ENCODE measurements at places on chromosomes 16 and 17. TPM values are rescaled to one million over a fixed set of nuclear protein-coding genes. Genes with fewer than 3 reads are reported as not detected.

SARM1 gene
- total RNA-seq, result 13.9 TPM

DNA sequence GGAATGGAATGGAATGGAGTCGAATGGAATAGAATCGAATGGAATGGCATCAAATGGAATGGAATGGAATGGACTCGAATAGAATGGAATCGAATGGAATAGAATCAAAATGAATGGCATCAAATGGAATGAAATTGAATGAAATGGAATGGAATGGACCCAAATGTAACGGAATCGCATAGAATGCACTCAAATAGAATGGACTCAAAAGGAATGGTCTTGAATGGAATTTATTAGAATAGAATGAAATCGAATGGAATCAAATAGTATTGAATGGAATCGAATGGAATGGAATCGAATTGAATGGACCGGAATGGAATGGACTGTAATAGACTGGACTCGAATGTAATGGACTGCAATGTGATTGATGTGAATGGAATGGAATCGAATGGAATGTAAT is 501.4 kb upstream of the WSB1 start:
- no peak for DNase-seq

GRCh38 chr17:14427900-14428647 is 127.2 kb downstream of the HS3ST3B1 start:
- DNase-seq, result no peak

GRCh38 chr17:2815781-2816185 is 19.5 kb downstream of the RAP1GAP2 start:
- no peak for DNase-seq

- no peak for DNase-seq
Observed at GRCh38 chr17:36942019-36942599, 4.8 kb downstream of the LHX1 start.

DNA sequence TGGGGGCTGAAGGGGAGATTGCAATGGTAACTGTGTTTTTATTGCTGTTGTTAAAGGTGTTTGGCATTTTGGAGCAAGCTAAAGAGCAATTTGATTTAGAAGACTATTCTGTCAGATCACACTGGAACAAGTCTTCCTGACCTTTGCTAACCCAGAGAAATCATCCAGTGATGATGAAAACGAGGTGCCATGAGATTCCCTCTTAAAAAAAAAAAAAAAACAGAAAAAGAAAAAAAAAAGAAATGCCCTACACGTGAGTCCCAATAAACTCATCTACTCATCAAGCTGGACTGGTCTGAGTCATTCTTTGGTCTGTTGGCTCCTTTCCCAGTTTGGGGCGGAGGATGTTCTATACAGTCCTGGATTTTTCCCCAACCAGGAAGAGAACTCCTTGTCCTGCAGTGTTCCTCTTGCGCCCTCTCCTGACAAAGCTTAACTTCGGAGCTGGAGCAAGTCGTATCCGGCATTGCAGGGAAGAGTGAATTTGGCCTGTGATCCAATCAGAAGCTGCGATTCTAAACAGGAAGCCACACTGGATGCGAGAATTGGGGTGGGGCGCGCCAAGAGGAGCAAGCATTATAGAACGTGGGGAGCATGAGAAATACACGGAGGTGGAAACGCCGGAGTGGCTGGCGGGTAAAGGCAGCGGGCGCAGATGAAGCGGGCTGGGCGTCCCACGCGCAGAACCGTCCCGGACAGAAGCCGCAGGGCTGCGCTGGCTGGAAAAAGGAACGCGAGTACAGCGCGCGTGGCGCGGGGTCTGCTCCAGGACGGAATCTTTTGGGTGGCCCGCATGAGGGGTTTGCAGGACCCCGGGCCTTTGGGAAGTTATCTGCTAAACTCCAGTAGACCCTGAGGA is 22.4 kb upstream of the CRYM start:
- peak; percentile 99 for DNase-seq
